ENCODE measurements at places on chromosomes 2 and 18.

GRCh38 chr2:163528640-163529217 lies 207.1 kb downstream of the FIGN start:
- no peak for DNase-seq

- DNase-seq: no peak
These were observed 5.5 kb downstream of the CCDC102B start for GRCh38 chr18:68803356-68803755.

- no peak for DNase-seq
These were observed 173.6 kb downstream of the RIT2 start for GRCh38 chr18:42941860-42942259.

DNA sequence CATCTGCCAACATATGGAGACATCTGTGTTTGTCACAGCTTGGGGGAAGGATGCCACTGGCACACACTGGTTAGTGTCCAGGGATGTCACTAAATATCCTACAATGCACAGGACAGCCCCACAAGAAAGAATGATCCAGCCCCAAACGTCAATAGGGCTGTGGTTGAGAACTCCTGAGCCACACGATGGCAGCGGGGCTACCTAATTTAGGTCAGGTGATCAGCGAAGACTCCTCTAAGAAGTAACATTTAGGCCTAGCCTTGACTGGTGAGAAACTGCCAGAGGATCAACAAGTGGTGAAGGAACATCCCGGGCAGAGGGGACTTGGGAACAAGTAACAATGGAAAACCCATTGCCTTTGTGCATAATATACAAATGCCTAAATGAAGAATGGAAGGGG lies 5.0 kb upstream of the TGIF1 start:
- DNase-seq: no peak

Measured in amygdala (tissue), 56 donors.